Tibial artery (tissue), 4 donors: ENCODE measurements at places on chromosomes 5 and 9.

- no peaks in the 10 kb centered on the region for H3K36me3 ChIP-seq
- H3K27me3 ChIP-seq, result peaks cover 21% of the 10 kb centered on the region
- DNase-seq, result no peak
- no peak overlapping the region for H3K27ac ChIP-seq
- H3K4me1 ChIP-seq, result no peaks in the 10 kb centered on the region
Observed at GRCh38 chr9:134872482-134873231, 8.0 kb upstream of the FCN2 start.

DNA sequence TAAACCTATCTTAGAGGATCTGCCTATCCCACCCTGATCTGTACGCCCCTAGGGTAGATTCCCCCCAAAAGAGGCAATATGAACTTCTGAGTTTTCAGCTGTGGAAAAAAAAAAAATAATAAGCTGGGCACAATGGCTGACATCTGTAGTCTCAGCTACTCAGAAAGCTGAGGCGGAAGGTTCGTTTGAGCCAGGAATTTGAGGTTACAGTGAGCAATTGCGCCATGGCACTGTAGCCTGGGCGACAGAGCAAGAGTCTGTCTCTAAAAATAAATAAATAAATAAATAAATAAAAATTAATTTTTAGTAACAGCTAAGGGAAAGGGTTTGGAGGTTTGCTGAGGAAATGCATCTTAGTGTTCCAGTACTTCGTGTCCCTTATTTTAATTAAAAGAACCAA lies 21.1 kb upstream of the SLC28A3 start:
- no peak overlapping the region for H3K27ac ChIP-seq
- H3K27me3 ChIP-seq, result no peaks in the 10 kb centered on the region
- H3K4me1 ChIP-seq, result no peaks in the 10 kb centered on the region
- no peak for DNase-seq

GRCh38 chr9:129979071-129979745 lies 63.8 kb downstream of the FNBP1 start:
- peaks cover 40% of the 10 kb centered on the region for H3K36me3 ChIP-seq
- H3K27ac ChIP-seq, result no peak overlapping the region
- no peak overlapping the region for H3K4me3 ChIP-seq
- H3K27me3 ChIP-seq, result no peaks in the 10 kb centered on the region
- DNase-seq, result no peak

DNA sequence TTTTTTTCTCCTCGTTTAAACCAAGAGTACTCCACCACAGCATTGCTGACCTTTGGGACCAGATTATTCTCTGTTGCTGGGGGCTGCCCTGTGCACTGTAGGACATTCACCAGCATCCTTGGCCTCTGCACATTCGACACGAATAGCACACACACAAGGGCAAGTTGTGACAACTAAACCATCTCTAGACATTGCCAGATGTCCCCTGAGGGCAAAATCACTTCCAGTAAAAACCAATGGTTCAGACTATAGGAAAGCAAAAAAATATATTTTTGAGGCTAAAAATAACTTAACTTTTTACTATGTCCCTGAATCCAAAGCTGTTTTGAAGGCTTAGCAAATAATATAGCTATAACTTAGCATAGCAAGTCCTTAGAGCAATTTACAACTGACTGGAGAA lies 65.9 kb downstream of the SEMA5A start:
- no peak overlapping the region for H3K4me3 ChIP-seq
- H3K27me3 ChIP-seq, result no peaks in the 10 kb centered on the region
- H3K36me3 ChIP-seq, result no peaks in the 10 kb centered on the region
- DNase-seq, result no peak
- H3K4me1 ChIP-seq, result no peaks in the 10 kb centered on the region

GRCh38 chr5:115329475-115329874 lies 33.0 kb upstream of the CCDC112 start:
- no peaks in the 10 kb centered on the region for H3K4me1 ChIP-seq
- no peaks in the 10 kb centered on the region for H3K27me3 ChIP-seq
- no peaks in the 10 kb centered on the region for H3K36me3 ChIP-seq
- no peak overlapping the region for H3K4me3 ChIP-seq
- no peak for DNase-seq

DNA sequence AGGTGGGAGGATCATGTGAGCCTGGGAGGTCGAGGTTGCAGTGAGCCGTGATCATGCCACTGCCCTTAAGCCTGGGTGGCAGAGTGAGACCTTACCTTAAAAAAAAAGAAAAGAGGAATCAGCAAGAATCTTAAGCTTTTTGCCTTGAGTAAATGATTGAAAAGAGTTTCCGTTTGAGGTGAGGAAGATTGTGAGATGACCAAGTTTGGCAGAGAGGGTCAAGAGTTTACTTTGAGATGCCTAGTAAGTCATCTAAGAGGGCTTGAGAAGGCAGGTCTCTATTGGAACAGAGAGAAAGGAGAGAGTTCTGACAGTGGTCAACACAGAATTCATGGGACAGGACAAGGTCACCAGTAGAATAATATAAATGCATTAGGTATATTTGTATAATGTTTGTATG lies 572.1 kb downstream of the TLE4 start:
- H3K27ac ChIP-seq, result no peak overlapping the region
- H3K4me3 ChIP-seq, result no peak overlapping the region
- no peaks in the 10 kb centered on the region for H3K36me3 ChIP-seq
- no peak for DNase-seq
- H3K27me3 ChIP-seq, result no peaks in the 10 kb centered on the region

- H3K27ac ChIP-seq, result no peak overlapping the region
- DNase-seq, result no peak
- H3K4me1 ChIP-seq, result peaks cover 3% of the 10 kb centered on the region
- H3K27me3 ChIP-seq, result peaks cover 11% of the 10 kb centered on the region
Observed at GRCh38 chr5:76958991-76959767, 6.3 kb downstream of the CRHBP start.

DNA sequence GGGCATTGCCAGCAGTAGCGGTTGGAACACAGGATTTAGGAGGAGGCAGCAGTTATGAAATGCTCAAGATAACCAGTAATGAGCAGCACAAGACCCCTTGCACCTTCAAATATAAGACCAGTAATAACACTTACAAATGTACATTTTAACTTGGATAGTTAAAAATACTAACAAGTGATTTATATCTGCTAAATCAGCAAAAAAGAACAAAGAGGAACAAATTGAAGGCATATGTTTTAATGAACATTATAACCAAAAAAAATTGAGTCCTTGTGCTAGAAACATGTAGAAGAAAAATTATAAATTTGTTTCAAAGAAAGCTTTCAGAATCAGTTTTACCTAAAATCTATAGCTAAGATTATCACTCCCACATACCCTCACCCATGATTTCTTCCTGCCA lies 52.0 kb downstream of the ALDH7A1 start:
- H3K4me3 ChIP-seq, result no peak overlapping the region
- no peak overlapping the region for H3K27ac ChIP-seq
- no peak for DNase-seq
- peaks cover 4% of the 10 kb centered on the region for H3K4me1 ChIP-seq
- no peaks in the 10 kb centered on the region for H3K27me3 ChIP-seq

DNA sequence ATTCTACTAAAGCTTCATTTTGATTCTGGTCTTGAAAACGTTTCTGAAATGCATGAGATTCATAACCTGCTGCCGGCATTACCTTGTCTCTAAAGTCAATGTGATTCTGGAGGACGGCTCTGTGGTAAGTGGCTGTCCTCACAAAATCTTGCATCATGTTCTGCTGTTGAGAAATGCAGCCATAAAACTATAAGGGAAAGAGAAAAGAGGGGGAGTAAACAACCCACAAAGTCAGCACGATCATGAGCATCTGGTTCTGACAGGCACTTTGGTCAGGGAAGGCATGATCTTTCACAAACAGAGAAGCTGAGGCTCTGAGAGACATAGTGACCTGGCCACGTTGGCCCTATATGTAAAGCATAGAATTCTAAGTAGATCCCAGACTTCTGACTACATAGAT lies 168.9 kb upstream of the PUM3 start:
- H3K27me3 ChIP-seq, result no peaks in the 10 kb centered on the region
- no peak for DNase-seq
- no peaks in the 10 kb centered on the region for H3K4me1 ChIP-seq
- no peak overlapping the region for H3K27ac ChIP-seq
- no peaks in the 10 kb centered on the region for H3K36me3 ChIP-seq
